ENCODE measurements at places on chromosomes 3 and 15.

- peak; percentile 42 for DNase-seq
These were observed 78.0 kb upstream of the SLC25A36 start for GRCh38 chr3:140863580-140864009.

- no peak for DNase-seq
These were observed 366.7 kb upstream of the ROBO2 start for GRCh38 chr3:76673171-76673570.

GRCh38 chr3:111851511-111851954, 7.5 kb upstream of the PHLDB2 start:
- no peak for DNase-seq

GRCh38 chr3:187920913-187921312, 175.6 kb upstream of the BCL6 start:
- no peak for DNase-seq

GRCh38 chr3:141373232-141373631, 4.9 kb downstream of the ZBTB38 start:
- no peak for DNase-seq

DNA sequence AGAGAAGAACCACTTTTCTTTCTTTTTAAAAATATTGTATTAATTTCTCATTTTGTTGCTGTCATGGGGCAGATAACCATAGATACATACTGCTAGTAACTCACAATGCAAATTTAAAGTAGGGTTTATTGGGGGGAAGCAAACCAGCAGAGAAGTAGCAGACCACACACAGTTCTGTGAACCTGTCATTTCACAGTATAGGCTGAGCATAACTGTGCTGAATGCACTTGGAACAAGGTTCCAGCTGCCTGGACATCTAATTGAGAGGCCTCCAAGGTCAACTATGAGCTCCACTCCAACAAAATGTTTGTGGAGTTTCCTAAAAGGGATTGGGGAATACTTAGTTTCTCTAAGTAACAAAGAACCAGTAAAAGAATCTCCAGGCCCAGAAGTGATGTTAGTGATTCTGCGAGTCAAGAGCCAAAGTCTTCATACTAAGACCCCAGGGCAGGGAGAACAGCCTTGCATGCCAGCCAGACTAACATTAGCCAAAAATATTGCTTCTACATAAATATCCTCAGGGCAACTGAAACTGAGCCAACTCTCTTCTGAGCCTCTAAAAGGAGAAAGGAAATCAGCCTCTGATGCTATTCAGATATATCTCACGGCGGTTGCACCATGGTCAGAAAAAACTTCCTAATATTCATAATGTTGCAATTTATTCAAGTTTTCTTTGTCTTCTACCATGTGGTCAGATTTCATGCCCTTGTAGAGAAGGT, 856.4 kb upstream of the ALCAM start:
- no peak for DNase-seq

Data from cerebellar cortex (tissue), 1 donor.